Astrocyte (in vitro differentiated cells and primary cell): ENCODE measurements at places on chromosomes 1 and 21. TPM values are rescaled to one million over a fixed set of nuclear protein-coding genes. Genes with fewer than 3 reads are reported as not detected.

- H3K27me3 ChIP-seq, result no peaks in the 10 kb centered on the region
- H3K36me3 ChIP-seq, result no peaks in the 10 kb centered on the region
- H3K27ac ChIP-seq, result no peak overlapping the region
- no peaks in the 10 kb centered on the region for H3K4me1 ChIP-seq
- DNase-seq, result no peak
Observed at GRCh38 chr21:16768096-16768495, 744.7 kb upstream of the CXADR start.

GRCh38 chr1:226798427-226799411 is 59.6 kb upstream of the ITPKB start:
- no peaks in the 10 kb centered on the region for H3K36me3 ChIP-seq
- no peaks in the 10 kb centered on the region for H3K4me1 ChIP-seq
- no peak overlapping the region for H3K4me3 ChIP-seq
- H3K27ac ChIP-seq, result no peak overlapping the region

DNA sequence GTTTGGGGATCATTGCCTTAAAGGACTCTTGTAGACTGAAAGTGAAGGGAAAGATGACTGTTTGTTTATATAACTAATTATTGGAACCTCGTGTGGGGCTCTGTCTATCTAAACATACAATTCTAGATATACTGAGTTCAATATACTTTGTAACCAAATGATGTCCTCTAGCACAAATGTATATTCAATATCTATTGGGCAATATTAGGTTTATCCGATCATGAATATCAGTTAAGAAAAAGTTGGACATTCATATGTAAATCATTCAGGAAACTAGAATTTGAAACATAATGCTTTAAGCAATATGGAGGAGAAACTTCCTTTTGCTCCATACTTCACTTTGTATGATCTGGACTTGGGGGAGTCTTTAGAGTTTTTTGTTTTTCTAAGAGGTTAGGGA is 8.9 kb upstream of the RC3H1 start:
- H3K27ac ChIP-seq, result no peak overlapping the region
- no peaks in the 10 kb centered on the region for H3K27me3 ChIP-seq
- no peaks in the 10 kb centered on the region for H3K36me3 ChIP-seq
- no peak overlapping the region for H3K4me3 ChIP-seq
- no peaks in the 10 kb centered on the region for H3K4me1 ChIP-seq
- DNase-seq, result no peak

DNA sequence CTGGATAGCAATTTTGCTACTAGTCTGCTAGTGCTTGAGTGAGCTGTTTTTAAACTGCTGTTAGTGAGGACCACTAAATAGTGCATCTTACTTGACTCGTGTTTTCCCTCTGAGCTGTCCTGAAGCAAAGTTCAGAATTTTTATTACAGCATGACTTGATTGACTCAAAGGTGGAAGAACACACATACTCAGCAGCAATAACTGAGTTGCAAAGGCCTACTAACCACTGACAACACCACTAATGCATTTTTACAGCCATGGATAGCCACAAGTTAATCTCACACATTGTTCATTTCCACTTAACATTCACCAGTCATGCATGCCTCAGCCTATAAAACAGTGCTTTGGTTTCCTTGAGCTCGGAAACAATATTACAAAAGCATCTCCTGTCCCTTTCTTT is 148.7 kb downstream of the RUNX1 start:
- no peaks in the 10 kb centered on the region for H3K27me3 ChIP-seq
- no peak overlapping the region for H3K27ac ChIP-seq
- no peaks in the 10 kb centered on the region for H3K4me1 ChIP-seq
- no peaks in the 10 kb centered on the region for H3K36me3 ChIP-seq

DNA sequence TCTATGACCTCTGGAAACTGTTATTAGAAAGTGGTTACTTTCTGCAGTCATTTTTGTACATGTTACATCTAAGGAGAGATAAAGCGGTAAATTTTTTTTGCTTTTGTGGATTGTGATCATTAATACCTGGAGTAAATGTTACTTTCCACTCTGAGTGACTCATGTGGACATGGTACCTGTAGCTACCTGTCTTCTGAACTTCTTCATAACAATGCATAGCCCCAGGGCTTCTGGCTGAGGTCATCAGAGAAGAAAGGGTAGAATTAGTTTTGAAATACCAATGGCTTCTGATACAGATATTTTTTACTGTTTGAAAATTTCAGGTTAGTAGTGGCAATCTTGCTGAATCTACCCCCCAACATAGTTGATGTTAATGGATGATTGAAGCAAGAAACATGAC is 489.3 kb downstream of the RWDD3 start:
- no peaks in the 10 kb centered on the region for H3K27me3 ChIP-seq
- no peaks in the 10 kb centered on the region for H3K36me3 ChIP-seq
- H3K4me3 ChIP-seq, result no peak overlapping the region
- no peak overlapping the region for H3K27ac ChIP-seq
- no peak for DNase-seq

DNA sequence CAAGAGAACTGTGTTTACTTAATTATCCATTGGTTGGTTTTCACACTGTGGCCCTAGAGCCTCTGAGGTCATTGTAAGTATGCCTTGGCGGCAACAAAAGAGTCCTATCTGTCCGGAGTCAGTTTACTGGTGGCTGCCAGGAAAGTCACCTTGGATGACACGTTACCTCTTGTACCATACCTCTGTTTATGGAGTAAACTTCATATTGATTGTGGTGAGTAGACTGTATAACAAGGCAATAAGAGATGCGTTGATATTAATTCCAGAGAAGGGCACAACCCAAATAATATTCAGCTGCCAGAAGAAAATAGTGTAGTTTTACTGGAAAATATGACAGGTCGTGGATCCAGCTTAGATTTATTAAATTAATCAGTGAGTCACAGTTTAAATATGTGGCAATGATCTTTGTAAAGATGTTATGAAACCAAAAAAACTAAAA is 20.4 kb upstream of the KIF14 start:
- H3K4me3 ChIP-seq, result no peak overlapping the region
- peaks cover 13% of the 10 kb centered on the region for H3K4me1 ChIP-seq

Gene NFASC
- 26.7 and 29.6 TPM in 2 replicates for total RNA-seq

DNA sequence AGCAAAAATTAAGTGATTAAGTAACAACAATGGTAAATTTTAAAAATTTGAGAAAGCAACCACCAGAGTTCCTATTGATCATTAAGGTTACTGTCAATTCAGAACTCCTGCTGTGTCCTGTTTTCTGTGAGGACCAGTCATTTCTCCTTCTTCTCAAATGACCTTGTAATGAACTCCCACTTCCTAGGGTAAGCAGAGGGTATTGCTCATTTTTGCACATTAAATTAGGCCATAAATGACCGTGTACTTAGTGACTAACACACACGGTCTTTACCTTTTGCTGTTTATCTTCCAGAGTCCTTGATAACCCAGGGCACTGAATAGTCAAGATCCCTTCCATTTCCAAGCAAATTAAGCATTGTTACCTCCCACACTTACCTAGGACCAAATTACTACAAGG is 227.5 kb upstream of the LYPLAL1 start:
- H3K4me1 ChIP-seq, result no peaks in the 10 kb centered on the region
- no peak overlapping the region for H3K27ac ChIP-seq
- no peaks in the 10 kb centered on the region for H3K36me3 ChIP-seq
- DNase-seq, result no peak

DNA sequence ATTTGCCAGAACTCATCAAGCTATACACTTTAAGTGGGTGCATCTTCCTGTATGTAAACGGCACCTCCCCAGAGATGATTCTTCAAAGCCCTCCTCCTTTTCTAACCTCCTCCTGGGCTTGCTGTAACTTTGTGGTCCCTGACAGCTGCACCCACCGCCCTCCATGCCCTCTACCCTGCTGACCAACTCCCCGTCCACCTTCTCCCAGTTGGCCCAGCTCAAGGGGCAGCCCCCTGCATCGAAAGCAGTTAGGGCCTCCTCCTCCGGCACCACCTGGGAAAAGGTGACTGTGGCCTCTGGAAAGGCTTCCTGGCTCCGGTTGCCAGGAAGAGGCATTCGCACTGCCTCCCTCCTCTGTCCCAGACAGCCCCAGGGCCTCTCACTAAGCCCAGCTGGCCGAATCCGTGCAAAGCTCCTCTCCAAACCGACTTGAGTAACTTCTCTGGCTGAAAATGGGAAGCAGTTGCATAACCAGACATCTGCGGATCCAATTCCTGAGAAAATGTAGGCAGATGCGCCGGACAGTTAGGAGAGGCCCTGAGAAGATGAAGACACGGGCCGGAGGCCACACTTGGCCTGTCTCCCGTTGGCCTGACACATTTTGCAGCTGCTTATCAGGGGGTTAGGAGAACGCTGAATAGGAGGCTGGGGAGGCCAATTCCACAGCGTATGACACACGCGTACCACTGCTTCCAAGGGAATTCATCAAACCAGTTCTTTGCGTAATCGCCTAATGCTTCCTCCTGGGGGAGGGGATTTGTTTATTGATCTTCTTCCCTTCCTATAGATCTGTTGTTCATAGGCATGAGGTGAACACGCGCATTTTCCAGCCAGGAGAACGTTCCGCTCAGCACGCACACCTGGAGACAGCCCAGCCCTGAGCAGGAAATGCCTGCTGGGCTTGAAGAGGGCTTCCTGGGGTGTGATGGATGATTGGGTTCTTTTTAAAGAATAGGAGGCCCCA is 48.7 kb upstream of the COL6A2 start:
- no peaks in the 10 kb centered on the region for H3K27me3 ChIP-seq
- no peak overlapping the region for H3K4me3 ChIP-seq
- peak overlapping the region; percentile 95 for H3K27ac ChIP-seq
- peak; percentile 100 for DNase-seq

DNA sequence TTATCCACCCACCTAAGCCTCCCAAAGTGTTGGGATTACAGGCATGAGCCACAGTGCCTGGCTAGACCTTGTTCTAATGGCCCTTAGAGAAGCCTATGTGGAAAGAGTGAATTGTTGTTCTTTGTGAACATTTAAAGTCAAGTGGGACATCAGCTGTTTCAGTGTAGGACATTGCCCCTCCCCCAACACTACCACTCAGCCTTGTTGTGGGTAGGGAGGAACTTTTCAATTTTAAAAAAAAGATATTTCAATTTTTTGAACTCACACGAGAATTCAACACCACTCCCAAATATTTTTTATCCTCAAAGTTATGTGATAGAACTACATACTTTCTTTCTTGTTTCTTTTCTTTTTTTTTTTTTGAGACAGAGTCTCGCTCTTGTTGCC is 36.7 kb upstream of the TMEM222 start:
- DNase-seq, result no peak
- no peaks in the 10 kb centered on the region for H3K27me3 ChIP-seq
- H3K4me3 ChIP-seq, result no peak overlapping the region
- no peak overlapping the region for H3K27ac ChIP-seq

DNA sequence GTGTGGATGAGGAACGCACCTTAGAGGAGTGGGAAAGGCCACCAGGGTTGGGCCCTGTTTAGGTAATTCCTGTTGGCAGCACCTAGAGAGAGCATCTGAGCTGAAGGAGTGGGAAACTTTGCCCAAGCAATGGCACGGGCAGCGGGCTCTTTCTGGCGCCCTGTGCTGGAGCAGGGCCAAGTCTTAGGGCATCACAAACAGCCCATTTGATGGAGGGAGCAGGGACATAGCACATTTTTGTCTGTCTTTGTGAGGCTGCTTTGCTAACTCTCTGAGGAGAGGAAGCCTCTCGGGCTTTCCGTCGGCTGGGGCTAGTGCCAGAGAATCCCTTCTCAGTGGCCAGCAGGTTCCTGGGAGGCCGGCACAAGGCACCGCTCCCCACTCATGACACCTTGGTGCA is 22.5 kb upstream of the CNTN2 start:
- DNase-seq, result no peak
- H3K4me1 ChIP-seq, result no peaks in the 10 kb centered on the region
- H3K36me3 ChIP-seq, result no peaks in the 10 kb centered on the region
- peaks cover 3% of the 10 kb centered on the region for H3K27me3 ChIP-seq
- no peak overlapping the region for H3K4me3 ChIP-seq
- H3K27ac ChIP-seq, result no peak overlapping the region

DNA sequence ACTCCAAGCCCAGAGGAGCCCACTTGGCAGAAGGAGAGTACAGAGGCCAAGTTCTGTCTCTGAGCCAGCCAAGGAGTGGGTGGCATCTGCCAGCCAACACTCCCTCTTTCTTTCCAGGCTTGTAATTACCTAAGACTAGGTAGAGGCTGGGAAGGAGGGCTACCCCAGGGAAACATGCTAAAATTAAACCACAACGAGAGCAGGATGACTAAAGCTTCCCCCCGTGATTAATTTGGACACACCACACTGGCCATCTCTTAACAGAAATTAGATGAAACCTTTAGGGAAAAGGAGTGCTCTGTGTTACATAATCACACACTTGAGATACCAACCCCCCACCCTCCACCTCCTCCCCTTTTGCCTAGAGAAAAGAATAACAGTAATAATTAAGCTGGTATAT is 102.1 kb upstream of the ZC3H12A start:
- H3K4me3 ChIP-seq, result no peak overlapping the region
- H3K36me3 ChIP-seq, result no peaks in the 10 kb centered on the region
- no peak overlapping the region for H3K27ac ChIP-seq
- no peak for DNase-seq
- H3K4me1 ChIP-seq, result no peaks in the 10 kb centered on the region

Gene ASCL5
- total RNA-seq, result not detected in 2 replicates

GRCh38 chr1:54619749-54620148 is 3.6 kb downstream of the FAM151A start:
- H3K36me3 ChIP-seq, result no peaks in the 10 kb centered on the region
- peaks cover 8% of the 10 kb centered on the region for H3K27me3 ChIP-seq
- no peak overlapping the region for H3K27ac ChIP-seq
- no peaks in the 10 kb centered on the region for H3K4me1 ChIP-seq
- DNase-seq, result no peak
